ENCODE measurements at places on chromosomes 13 and 19.
A peak's percentile ranks its signal among the peaks of the same experiment; 100 is the strongest.

DNA sequence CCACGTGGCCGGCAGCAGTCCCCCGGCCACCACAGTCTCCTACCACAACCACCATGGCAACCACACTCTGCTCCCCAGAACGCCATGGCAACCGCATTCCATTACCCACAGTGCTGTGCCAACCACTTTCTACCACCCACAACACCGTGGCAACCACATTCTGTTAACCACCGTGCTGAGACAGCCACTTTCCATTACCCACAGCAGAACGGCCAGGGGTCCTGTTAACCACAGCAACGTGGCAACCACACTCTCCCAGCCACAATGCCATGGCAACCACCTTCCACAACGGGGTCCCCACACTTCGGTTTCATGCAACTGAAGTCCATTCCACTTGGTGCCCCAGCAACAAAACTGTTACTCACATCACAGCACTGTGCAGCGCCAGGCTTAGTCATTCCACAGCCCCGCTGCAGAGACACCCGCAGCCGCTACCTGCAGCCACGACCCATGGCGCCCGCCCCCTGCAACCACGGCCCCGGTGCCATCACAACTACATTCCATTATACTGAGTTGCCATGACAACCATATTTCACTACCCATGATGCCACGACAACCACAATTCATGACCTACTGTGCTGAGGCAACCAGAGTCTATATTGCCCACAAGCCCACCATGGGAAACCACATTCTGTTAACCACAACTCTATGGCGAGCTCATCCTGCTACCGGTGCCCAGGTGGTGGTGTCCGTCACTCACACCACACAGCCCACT, 10.0 kb downstream of the DPF1 start:
- no peak for DNase-seq

DNA sequence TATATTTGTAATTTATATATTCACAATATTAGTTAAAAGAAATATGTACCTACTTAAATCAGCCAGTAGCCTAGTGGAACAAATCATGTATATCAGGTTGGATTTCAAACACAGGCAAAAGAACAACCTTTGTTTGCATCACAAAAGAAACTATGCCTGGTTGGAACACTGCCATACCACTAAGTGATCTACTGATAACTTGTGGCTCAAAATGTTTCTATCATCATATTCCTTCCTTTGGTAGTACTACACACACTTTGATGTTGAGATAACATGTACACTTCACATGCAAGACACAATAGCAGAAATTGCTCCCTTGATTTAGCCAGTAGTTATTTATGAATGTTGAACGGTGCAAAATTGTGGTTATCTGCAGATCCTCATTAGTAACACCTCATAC, 146.0 kb upstream of the GPC6 start:
- DNase-seq = no peak

DNA sequence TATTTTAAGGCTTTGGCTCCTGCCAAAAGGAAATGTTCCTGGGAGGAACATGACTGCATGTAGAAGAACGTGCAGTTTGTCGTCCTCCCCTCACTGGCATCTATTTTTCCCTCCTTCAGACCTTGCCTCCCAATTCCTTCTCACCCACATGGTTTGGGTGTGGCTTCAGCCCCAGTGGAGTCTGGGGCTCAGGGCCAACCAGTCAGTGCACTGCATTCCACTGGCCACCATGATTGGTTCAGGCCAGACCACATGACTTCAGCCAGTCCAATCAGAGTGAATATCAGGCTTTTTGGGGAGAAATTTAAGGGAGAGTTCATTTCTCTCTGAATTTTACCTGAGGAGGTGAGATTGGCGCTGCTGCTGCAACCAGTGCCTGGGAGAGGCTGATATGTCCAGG, 171.6 kb downstream of the ZIC5 start:
- DNase-seq = no peak

DNA sequence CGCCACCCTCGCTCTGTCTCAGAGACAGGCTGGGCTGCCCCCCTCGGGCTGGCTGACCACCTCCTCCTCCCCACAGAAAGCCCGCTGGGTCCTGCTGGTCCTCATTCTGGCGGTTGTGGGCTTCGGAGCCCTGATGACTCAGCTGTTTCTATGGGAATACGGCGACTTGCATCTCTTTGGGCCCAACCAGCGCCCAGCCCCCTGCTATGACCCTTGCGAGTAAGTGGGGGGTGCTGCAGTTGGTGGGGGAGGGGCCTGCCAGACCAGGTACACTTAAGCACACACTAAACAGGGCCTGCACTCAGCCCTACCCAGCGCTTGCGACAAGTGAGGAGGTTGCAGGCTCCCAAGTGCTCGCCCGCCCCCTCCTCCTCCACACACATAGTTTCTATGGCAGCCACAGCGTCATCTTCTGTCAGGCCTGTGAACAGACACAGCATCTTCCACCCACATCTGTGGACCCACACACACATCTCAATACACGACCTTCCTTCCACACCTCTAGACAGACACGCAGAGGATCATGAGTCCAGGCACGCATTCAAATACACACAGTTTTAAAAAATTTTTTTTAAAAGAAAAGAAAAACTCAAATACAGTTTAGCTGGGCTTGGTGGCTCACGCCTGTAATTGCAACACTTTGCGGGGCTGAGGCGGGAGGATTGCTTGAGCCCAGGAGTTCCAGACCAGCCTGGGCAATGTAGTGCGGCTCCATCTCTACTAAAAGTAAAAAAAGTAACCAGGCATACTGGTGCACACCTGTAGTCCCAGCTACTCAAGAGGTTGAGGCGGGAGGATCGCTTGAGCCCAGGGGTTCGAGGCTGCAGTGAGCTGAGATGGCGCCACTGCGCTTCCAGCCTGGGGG, 18.4 kb downstream of the PLD3 start:
- DNase-seq = no peak

- no peak for DNase-seq
These were observed 293.2 kb downstream of the ENOX1 start for GRCh38 chr13:43493496-43494000.

DNA sequence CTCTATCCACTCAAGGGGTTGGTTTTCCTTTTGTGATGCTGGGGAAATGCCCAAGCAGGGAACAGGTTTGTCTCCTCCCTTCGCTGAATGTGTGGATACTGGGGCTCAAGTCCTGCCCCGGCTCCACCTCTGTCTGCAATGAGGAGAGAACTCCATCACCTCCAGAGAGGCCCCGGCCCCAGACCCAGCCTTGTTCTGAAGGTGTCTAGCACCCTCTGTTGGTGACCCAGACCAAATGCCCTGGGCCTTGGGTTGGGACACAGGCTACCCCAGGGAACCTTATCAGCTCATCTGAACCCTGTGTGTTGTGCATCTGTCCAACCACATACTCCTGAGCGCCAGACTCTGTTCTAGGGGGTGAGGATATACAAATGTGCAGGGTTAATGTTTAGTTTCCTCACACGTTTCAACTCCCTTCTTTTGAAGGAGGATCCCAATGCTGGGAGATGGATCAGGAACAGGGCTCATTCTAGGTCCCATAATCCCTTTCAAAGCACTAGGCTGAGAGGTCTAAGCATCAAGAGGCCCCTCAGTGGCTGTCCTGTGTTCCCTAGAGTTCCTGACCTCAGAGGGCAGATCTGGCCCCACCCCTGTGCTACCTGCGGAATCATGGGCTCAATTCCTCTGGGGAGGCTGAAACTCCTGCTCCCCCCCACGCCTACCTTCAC, 112.5 kb upstream of the SLC7A1 start:
- peak; percentile 3 for DNase-seq

DNA sequence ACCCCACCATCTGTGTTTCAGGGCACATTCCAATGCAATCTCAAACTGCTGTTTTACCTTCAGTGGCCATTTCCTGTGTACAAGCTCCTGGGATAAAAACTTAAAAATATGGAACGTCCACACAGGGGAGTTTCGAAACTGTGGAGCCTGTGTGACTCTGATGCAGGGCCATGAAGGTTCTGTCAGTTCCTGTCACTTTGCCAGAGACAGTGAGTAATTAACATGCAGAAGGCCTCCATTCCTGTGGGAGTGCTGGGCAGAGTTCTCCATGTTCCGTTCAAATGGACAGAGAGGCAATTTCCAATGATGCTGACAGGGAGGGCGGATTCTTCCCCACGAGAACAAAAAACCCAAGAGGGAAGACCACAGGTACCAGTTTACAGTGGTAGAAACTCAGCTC, 24.4 kb downstream of the WDR88 start:
- no peak for DNase-seq

GRCh38 chr19:2148482-2149135, 2.8 kb downstream of the AP3D1 start:
- no peak for DNase-seq

DNA sequence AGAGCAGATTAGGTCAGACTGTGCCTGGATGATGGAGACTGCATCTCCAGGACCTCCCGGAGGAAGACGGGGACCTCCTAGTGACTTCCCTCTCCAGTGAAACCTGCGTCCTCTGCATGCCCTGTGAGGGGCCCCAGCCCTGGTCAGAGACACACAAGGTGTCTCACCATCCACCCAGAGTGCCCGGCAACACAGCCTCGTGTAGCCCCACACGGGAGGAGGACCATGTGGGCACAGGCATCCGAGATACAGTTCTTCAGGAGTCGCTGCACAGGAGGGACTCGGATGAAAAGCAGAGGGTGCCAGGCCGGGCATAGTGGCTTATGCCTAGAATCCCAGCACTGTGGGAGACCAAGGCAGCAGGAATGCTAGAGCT, 64.8 kb downstream of the PEPD start:
- no peak for DNase-seq

DNA sequence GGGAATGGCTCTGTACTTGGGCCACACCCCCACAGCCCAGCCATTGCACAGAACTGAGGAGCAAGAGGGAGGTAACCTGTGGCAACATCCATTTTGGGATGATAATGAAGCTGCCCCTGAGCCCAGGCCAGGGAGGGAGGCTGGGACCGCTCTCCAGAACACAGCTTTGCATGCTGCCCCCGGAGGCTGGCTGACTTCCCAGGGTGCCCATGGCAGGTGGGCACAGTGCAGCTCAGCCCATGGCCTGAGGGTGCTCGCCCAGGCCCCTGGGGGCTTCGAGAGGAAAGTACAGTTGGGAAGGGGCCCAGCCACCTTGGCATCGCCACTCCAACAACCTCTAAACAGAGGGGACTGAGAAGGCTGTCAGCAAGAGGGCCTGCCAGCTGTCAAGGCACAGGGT, 5.7 kb downstream of the COPE start:
- DNase-seq = no peak

DNA sequence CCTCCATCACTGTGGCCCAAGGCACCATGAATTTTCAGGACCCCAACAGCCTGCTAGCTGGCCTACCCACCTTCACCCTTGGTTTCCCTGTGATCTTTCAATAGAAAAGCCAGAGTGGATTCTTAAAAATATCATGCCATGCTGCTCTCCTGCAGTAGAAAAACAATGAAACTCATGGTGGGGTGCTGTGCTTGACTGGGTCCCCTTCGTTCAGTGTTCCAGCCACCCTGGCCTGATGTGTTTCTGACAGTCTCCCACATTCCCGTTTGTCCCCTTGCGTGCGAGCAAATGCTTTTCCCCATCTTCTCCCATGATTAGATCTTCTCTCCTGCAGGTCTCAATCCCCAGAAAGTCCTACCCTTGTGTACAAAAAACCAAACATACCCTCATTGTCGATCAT, 43.2 kb downstream of the ABCC4 start:
- no peak for DNase-seq

GRCh38 chr19:8690753-8691539, 7.6 kb downstream of the ACTL9 start:
- DNase-seq = no peak

- no peak for DNase-seq
These were observed 22.8 kb downstream of the HTR2A start for GRCh38 chr13:46874006-46874405.

- DNase-seq = no peak
These were observed 124.7 kb downstream of the RBM26 start for GRCh38 chr13:79281339-79281747.

DNA sequence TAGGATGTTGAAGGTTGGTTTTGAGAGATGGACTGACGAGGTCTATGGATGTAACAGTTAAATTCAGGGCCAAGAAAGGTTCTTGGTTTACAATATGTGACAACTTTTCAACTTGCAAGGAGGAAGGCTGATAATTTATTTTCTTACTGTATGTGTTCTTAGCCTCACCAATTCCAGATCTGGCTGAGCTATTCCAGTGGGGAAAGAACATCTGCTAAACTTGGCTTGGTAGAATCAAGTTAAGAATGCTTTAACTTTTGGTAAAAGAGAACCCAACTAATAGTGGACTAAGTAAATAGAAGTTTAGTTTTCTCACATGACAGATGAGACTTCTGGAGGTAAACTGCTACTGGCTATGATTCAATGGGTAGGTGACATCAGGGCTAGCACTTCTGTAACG, 222.9 kb downstream of the KLF5 start:
- DNase-seq = no peak

- peak; percentile 73 for DNase-seq
These were observed 78.5 kb upstream of the NBEA start for GRCh38 chr13:34863360-34864135.

GRCh38 chr13:36769545-36769944, 49.5 kb upstream of the RFXAP start:
- no peak for DNase-seq

DNA sequence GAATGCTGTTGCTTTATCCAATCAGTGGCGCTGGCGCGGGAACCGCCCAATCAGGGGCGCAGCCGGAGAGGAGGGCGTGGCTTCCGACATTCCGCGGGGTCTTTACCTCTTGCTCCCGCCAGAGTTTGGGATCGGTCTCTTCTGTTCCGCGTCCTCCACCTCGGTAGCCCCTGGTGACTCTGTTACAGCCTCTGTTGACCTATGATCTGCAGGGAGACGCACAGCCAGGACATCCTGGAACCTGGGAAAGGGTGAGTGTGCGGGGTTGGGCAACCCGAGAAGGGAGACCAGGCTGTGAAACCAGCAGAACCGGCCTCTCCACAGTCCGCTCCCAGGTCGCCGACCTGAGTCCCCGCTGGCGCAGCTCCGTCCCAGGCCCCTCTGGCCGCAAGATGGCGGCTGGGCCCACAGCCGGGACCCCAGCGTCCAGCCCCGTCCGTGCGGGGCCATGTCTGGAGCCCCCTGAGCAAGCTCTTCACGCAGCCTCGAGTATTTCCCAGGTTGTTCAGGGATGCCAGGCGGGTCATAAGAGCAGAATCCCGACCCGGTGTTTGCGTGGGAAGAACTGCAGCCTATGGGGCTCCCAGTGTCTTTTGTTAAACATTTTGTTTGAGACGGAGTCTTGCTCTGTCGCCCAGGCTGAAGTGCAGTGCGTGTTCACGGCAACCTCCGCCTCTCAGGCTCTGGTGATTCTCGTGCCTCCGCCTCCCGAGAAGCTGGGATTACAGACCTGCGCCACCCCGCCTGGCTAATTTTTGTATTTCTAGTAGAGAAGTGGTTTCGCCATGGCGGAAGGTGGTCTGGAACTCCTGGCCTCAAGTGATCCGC, 4.4 kb upstream of the ZNF681 start:
- DNase-seq = no peak

Measured in amniotic stem cell (primary cell).